ENCODE measurements at places on chromosomes 16 and 17.

- peak; percentile 67 for DNase-seq
These were observed at the start of gene PMFBP1 for GRCh38 chr16:72172105-72173034. PMFBP1 (minus strand) TSS chr16:72172155; CDS start chr16:72171208, 947 bp downstream.

GRCh38 chr16:84236671-84237070 lies 3.1 kb downstream of the KCNG4 start:
- no peak for DNase-seq

GRCh38 chr17:74272731-74273201 lies 1.3 kb upstream of the DNAI2 start:
- DNase-seq, result peak; percentile 39

- no peak for DNase-seq
These were observed 10.6 kb downstream of the MTMR4 start for GRCh38 chr17:58503866-58504265.

- peak; percentile 6 for DNase-seq
These were observed 501.4 kb upstream of the WSB1 start for GRCh38 chr17:26792486-26792885.

DNA sequence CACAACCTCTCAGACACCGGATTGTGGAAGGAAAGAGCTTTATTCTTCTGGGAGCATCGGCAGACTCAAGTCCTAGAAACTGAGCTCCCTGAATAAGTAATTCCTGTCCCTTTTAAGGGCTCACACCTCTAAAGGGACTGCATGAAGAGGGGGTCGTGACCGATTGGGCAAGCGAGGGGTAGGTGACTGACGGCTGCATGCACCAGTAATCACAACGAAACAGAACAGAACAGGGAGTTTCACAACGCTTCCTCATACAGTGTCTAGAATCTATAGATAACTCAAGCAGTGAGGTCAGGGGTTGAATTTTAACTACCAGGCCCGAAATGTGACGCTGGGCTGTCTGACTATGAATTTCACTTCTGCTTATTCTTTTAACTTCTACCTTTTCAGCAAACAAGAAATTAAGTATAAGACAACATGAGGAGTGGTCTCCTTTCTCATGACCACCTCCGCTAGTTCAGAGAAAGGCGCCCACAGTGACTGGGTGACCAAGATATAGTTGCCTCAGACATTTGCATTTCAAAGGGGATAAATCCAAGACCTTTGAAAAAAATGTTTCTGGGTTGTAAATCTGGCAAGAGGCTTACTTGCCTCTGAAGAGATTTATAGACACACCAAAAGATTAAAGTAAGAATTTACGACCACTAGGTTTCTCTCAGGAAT lies 88.4 kb upstream of the ATF7IP2 start:
- no peak for DNase-seq

DNA sequence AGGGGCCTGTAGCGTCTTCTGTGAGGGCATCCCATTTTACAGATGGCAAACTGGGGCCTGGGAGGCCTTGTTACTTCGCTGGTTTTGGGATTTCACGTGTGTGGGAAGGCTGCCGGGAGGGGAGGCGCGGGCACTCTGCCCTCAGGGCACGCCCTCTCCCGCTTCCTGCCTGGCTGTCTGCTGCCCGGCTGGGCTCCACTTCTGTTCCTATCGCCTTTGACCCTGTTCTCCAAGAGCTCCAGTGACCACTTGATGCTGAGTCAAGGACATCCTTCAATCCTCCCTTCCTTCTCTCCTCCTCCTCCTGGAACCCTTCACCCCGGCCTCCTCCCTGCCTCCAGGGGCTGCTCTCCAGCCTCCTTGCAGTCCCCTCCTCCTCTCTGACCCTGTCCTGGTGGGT lies 16.0 kb downstream of the SPNS3 start:
- no peak for DNase-seq

DNA sequence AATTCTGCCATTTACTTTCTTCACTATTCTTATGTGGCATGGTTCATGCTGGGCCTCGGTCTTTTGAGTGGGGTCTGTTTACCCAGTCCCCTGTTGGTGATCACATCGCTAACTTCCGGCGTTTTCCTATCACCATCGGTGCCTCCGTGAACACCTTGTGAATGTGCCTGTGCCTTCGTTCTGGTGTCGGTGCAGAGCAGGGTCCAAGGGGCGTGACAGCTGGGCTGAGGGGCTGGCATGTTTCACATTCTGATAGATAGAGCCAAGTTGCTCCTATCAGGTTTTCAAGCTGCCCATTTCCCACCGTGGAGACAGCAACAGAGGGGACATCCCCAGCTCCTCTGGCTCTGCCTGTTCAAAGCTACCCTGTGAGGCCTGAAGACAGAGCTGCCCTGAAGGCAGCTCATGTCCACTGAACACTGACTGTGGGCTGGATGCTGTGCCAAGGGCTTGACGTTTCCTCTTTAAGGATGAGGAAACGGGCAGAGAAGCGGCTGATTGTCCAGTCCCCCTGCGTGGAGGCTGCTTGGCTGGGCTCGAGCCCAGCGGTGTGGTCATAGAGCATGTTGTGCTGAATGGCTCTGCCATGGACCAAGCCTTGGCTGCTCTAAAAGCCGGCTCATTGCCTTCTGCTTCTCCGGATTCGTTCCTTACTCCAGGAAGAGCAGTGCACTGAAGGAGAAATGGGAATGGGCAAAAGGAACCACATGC lies 17.0 kb downstream of the DHODH start:
- no peak for DNase-seq

DNA sequence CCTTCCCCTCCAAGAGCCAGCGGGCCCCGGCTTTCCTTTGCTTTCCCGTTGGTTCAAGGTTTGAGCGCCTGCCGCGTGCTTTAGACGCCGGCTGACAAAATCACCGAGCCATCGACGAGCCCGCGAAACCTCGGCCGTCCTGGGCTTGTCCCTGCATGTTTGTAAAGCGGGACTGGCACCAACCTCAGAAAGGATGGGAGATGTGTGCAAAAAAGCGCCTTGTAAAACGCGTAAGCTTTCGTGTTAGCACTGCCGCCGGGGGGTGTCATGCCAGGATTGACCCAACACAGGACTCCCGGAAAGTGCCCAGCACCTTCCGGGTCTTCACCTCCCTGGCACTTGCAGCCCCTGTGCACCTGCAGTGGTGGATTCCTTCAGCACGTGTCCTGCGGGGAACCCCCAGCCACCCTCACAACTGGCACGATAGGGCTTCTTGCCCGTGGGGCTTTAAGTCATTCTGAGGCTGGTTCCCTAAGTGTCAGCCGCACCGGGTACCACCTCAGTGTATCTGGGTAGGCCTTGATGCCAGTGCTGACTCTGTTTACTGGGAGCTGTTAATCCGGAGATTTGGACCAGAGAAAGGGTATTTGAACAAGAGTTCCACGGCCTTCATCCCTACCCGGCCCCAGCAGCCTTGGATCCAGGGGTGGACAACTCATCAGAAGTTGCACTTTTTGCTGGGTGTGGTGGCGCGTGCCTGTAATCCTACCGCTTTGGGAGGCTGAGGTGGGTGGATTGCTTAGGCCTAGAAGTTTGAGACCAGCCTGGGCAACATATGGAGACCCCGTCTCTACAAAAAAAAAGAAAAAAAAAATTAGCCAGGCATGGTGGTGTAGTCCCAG lies 817 bp downstream of the NDUFAF8 start:
- no peak for DNase-seq

GRCh38 chr17:76685366-76685765 lies 25.4 kb downstream of the MXRA7 start:
- DNase-seq, result no peak

DNA sequence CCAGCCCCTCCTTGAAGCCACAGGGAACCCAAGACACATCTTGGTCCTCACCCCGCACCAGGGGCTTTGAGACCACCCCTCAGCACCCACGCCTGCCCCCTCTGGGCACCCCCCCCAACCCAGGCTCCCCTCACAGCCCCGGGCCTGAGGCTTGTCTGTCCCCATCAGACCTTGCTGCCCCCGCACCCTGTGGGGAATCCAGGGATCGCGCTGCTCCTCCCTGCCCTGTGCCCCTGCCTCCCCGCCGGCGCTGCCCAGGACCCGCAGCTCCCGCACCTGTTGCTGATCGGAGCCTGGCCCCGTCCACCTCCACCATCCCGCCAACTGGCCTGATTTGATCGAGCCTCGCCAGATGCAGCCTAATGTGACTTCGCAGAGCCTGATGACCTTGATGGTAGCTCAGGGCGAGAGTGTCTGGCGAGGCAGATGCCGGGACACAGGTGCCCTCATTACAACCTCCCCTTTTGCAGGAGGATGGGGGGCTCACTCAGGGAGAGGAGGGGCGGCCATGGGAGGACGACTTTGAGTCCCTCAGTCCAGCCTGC lies 29.0 kb downstream of the SLC25A10 start:
- no peak for DNase-seq

- no peak for DNase-seq
These were observed 237.5 kb upstream of the SALL1 start for GRCh38 chr16:51388516-51388951.

- DNase-seq, result no peak
These were observed 271.8 kb upstream of the ZFHX3 start for GRCh38 chr16:73319737-73320136.

GRCh38 chr17:71902894-71903506 lies 217.8 kb upstream of the SOX9 start:
- DNase-seq, result no peak

GRCh38 chr16:75289189-75289588 lies 37.8 kb upstream of the BCAR1 start:
- no peak for DNase-seq

GRCh38 chr17:80991645-80992076 lies at the start of gene CHMP6:
CHMP6 (plus strand) TSS chr17:80991841; CDS start chr17:80991919, 78 bp downstream.
- DNase-seq, result peak; percentile 83

DNA sequence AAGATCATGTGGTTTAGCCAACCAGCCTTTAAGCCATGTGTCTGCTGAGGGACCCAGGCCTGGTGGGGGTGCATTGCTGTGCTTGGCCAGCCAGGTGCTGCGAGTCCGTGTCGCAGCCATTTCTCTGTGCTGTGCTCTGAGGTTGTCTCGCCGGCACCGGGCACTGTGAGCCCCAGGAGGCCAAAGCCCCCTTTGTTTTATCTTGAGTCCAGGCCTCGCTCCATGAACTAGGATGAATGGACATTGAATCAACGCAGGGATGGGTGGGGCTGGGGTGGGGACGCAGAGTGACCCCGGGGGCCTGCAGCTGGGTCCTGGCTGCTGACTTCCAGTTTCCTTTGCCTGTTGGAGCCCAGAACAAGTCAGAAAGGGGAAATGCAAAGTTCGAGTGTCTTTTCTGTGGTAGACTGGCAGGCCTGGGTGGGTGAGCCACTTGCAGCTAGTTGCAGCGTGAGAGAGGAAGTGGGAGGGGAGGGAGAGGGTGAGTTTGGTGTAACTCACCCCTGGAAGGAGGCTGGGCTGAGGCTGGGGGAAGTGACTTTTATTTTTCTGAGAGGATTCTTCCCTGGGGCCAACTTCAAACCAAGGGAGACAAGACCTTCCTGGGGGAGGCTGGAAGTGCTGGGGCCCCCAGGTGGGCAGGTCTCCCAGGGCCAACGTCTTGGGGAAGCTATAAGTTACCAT lies 324.7 kb downstream of the SEC14L1 start:
- peak; percentile 70 for DNase-seq

GRCh38 chr17:76538281-76538931 lies 897 bp upstream of the CYGB start:
- DNase-seq, result no peak

GRCh38 chr17:28718333-28719020 lies 809 bp upstream of the RAB34 start:
- peak; percentile 57 for DNase-seq

DNA sequence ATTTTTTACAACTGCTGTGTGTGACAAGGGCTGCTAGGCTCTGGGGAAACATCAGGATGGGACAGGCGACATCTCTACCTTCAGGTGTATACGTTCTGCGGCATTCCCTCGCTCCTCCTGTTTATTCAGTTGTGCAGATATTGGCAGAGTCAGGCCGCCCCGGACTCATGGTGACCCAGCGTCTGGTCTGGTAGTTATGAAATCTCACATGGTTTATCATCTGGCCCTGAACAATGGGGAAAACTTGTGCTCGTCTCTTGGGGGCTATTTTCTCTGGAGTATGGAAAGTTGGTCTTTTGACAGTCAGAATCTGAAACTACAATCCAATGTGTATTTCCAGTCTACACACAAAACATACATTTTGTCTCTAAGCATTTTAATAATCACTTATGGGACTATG lies 3.3 kb downstream of the MARCHF10 start:
- DNase-seq, result peak; percentile 71

DNA sequence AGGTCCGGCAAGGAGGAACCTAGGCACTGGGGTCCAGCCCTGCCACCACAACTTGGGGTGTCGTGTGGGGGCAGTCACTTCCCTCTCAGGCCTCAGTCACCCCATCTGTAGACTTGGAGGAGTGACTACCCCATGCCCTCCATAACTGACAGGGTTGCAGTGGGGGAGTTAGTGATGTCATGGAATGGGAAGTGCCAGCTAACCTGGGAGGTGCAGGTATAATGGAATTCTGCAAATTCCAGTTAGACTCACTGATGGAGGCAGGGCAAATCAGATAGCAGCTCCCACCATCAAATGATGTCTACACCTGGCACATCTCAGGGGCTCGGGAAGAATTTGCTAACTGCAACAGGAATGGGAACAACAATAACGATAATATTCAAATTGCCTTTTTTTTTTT lies 72.9 kb downstream of the CNGB1 start:
- no peak for DNase-seq

- DNase-seq, result peak; percentile 19
These were observed 48.0 kb upstream of the CDYL2 start for GRCh38 chr16:80852261-80852872.

DNA sequence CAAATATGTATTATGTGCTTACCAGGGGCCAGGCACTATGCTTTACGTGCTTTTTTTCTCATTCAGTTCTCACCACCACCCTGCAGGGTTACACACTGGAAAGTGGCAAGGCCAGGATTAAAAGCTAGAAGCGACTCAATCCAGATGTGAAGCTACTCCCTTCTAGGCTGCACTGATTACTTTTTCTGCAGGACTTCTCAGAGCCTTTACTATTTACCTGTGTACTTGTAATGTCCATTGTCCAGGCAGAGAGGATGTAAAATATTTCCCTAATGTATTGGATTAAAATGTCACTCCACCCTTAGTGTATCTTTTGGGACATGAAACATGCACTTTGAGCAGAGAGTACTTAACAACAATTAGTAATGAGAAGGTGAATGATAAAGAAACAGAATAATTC lies 287.5 kb upstream of the EEF2KMT start:
- DNase-seq, result no peak

GRCh38 chr17:50719924-50720794 lies 756 bp downstream of the LUC7L3 start:
- no peak for DNase-seq

DNA sequence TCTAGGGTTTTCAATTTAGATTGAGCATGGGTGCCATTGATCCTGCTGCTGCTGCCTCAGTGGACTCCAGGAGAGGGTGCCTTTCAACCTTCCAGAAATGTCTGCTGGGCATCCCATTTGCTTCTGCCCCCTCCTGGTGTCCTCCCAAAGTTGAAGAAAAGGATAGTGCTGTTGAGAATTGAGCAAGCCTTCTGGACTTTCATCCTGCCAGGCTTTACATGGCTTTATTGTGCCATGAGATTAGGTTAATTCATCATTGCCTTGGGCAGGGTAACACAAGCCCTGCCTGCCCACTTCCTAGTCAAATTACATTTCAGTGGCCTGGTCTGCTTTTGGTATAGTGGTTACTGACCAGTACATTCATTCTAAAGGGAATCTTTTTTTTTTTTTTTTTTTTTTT lies 17.9 kb upstream of the TANGO6 start:
- no peak for DNase-seq

- DNase-seq, result no peak
These were observed 70.7 kb upstream of the HNF1B start for GRCh38 chr17:37815536-37815935.

All from fibroblast of skin of right quadriceps (primary cell).